ENCODE measurements at places on chromosomes 6 and 20.

DNA sequence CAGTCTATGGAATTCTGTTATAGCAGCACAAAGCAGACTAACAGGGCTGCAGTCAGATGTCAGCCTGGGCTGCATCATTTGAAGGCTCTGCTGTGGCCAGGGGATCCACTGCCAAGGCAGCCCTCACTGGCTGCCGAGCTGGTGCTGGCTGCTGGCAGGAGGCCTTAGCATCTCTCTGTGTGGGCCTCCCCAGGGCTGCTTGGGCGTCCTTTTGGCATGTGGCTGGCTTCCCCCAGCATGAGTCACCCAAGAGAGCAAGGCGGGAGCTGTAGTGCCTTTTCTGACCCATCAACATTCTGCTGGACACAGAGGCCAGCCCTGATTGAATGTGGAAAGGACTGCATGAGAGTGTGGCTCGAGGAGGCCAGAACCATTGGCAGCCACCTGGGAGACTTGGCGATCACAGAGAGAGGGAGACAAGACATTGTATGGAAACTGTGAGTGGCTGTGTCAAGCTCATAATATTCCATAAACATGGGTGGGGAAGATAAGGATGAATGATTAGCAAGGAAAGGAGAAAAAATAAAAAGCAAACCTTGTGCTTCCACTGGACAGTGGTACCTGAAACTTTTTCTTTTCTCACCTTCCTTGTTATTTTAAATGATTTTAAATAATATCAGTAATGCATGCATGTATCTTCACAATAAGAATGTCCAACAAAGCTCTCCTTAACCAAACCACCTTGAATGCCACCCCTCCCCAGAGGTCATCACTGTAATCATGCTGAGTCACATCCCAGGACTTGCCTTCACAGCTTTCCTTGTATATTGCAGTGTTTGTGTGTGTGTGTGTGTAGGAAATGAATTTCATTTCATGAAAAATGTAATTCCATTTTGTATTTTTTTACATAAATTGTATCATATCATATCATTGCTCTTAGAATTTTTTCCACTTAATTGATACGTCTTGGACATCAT, 55.0 kb upstream of the VSX1 start:
- DNase-seq, result peak; percentile 55

DNA sequence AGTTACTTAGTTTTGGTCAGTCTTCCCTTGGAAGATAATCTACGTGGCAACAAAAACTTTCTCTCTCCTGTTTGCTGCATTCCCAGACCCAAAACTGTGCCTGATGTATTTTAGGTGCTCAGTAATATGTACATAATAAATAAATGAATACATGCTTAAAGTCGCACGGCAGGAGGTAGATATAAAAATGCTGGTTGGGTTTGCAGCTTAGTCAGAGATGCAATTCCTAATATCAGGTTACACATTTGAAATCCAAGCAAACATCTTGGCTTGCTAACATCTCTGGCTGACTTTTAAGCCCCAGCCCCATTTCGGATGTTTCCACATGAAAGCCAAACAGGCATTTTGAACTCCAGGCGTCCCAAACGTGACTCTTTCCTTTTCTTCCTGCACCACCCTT, 91.0 kb downstream of the KCNQ5 start:
- no peak for DNase-seq

- DNase-seq, result no peak
These were observed 117.4 kb upstream of the FOXA2 start for GRCh38 chr20:22701679-22702308.

DNA sequence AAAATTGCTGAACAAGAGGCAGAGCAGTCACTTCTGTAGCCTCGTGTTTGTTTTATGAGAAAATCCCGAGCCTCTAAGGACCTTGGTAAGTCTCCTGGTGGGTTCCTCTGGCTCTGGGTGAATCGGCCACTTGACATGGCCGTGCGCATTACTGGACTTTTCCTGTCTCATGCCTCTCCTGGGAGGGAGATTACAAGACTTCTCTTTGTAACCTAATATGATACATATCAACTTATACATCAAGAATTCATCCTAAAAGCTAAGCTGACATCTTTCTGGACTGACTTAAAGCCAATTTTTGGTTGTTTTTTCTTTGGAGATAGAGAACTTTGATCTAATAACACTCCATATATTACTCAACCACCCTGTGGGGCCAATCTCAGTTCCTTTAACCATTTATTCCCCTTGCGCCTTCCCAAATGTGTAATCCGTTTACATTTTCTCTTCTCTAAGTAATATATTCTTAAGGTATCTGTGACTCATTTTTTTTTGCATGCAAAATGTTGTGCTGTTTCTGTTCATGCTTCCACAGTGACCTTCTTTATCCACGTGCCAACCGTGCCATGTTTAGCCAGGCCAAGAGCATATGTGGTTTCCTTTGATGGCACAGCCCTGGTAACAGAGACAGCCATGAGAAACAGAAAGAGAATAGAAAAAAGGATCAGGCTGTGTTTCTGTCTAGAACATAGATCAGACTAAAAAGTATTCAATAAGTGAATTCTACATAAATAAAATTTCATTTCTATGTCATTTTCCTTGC, 47.5 kb upstream of the JAG1 start:
- no peak for DNase-seq

DNA sequence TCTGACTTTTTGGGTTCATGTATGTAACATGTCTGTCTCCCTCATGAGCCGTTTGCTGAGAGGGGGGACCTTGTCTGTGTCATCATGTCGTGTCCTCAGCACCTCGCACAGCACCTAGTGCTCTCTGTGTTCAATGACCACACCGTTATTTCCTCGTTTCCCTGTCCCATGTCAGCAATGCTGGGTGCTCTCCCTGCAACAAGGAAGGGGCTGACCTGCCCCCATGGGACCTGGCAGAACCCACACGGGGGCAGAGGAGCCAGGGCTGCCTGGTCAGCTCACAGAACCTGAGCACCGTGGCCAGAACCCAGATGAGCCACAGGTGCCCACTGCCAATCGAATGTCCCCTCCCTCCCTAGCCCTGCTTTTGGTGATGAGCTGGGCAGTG, 7.3 kb downstream of the ADA start:
- no peak for DNase-seq

DNA sequence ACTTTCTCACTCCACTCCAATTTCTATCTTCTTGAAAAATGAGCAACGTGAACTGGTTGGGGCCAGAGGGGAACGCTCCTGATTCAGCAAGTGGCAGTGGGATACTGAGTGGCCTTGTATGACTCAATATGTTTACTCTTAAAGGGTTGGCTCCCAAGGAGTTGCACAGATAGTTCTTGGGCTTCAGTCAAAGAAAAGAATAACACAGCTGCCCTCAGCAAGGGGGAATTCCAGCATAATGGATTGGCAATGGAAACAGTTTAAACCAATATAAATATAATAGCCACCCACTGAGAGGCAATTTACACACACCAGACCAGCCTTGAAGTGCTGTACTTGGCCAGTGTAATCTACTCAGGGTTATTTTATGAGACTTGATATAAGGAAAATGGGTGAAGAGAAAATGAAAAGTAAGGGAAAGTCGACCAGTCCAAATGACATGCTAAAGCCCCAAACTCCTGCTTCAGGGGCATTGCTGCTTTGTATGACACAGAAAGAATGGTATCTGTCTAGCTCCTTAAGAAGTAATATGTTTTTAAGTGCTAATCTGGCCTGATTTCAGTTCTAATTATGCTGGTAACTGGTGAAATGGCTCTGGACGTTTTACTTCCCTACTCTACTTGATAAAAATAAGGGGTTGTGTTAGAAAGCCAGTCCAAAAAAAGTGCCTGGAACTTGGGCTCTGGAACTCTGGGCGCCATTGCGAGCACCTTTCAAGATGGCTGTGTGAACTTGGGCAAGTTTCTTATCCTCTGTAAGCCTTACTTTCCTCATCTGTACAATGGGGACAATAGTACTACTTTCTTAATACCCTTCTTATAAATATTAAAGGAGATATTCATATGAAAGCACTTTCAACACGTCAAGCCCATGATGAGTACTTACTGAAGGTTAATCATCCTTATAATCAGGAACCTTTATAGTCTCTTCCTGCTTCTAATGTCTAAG, 712.9 kb upstream of the MAP3K7 start:
- DNase-seq, result no peak

DNA sequence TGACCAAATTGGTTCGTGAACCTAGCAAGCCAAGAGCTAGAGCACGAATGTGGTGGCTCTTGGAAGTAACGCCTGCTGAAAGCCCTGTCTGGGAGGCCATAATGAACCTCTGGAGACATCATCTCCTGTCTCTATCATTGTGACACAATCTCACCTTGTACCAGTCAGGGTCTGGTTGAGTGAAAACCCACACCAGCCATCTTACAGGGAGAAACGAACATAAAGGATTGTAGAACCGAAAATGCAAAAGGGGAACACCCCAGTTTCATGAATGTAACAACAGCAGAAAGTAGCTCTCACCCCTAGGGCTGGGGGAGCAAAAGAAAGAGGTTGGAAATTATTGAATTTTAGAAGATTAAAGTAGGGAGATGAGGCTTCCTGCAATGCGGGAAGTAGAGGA, 50.9 kb upstream of the TAB2 start:
- no peak for DNase-seq
